ENCODE measurements at places on chromosomes 7 and 10. TPM values are rescaled to one million over a fixed set of nuclear protein-coding genes. Genes with fewer than 3 reads are reported as not detected.

- no peak for DNase-seq
These were observed 49.6 kb upstream of the COBL start for GRCh38 chr7:51366172-51366728.

DNA sequence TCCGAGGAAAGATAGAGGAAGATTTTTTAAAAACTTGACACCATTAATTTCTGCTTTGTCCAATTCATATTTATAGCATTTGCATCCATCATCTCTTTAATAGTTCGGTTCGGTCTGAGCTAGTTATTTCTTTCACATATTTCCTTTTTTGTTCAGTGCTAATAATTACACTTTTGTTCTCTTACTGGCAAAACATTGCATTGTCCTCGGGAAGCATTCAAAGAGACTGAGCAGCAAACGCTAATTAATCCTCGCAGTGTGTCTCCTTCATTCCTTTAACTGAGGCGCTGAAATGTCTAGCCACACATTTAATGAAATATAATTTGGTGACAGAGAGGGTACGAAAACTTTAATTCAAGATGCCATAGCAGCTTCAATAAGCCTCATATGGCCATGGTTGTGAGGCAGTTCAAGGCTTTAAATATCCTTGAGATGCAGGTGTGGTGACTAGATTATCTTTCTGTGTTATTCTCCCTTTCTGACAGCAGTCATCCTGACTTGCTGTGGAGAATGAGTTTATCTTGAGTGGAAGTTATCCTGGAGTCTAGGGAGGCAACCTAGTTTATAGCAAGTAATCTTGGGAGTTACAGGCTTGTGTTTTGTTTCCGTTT, 431.4 kb downstream of the SDK1 start:
- no peak for DNase-seq

POLD2 gene
- 186 TPM for total RNA-seq

DNA sequence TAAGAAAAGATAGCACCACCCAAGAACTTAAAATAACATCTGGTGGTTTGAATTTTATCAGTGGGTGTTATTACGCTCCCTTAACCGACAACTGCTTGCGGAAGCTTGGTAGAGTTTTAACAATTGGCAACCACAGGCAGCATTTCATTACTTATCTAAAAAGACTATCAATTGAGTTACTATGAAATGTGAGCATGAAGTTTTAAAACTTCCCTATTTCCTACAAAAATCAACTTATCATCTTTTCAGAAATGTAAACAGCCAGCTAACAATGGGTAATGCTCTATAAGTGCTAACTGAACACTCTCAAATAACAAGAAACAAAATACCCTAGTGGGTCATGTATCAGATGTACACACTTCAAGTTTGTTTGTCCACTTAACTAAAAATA, 68.8 kb downstream of the OSBPL3 start:
- no peak for DNase-seq

GRCh38 chr7:93378131-93378760, 146.1 kb downstream of the VPS50 start:
- DNase-seq: no peak

DNA sequence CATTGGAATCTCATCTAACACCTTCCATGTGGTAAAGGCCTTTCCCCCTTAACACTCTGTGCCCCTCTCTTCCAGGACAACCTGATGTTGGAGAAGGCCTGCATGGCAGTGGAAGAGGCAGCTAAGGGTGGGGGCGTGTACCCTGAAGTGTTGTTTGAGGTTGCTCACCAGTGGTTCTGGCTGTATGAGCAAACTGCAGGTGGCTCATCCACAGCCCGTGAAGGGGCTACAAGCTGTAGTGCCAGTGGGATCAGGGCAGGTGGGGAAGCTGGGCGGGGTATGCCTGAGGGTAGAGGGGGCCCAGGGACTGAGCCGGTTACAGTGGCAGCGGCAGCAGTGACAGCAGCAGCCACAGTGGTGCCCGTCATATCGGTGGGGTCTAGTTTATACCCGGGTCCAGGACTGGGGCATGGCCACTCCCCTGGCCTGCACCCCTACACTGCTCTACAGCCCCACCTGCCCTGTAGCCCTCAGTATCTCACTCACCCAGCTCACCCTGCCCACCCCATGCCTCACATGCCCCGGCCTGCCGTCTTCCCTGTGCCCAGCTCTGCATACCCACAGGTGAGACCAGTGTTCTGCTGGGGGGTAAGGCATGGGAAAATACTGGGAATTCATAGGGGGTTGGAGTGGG, 12.4 kb downstream of the NDST2 start:
- DNase-seq: no peak

DNA sequence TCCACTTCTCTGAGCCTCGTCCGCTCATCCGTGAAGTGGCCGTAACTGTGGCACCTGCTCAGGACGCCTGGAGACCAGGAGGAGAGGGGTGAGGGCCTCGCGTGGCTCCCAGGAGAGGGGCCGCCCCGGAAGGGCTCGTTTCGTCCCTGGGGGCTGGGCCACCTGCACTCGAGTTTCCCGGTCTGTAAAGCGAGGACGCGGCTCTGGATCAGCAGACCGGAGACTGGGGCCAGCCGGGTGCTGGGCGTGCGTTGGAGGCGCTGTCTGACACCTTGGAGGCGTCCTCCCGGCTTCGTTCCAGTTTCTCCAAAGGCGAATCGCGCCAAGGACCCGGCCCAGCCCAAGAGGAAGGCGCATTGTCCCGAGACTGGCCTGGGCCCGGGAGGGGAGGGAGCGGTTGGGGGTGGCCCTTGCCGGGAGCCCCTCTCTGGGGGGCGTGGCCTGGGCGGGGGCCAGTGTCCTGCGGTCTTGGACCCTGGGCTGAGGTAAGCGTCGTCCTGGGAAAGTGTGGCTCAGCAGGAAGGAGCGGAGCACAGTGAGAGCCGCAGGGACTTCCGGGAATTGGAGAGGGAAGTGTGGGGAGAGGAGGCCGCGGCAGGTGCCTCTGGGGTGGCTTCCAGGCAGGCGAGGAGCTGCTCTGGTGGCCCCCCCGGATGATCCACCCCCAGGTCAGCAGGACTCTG, 89.6 kb downstream of the FOXL3 start:
- DNase-seq: no peak

DNA sequence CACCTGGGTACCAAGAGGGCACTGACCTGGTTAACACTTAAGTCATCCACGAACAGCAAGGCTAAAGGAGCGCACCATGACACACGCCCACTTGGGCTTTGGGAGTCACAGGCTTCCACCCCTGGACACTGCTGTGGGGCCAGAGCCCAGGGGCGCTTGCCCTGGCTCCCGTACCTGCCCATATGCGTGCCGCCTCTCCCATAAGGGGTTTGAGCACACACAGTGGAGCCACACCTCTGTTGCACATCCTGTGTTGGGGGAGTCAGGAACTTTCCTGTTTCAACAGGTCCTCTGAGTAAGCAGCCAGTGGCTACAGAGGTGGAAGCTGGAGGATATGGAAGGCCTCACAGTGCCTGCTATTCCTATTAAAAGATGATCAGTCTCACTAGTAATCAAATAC, 152.0 kb downstream of the REEP3 start:
- DNase-seq: no peak

BHLHA15 gene
- 0.74 TPM for total RNA-seq

- no peak for DNase-seq
These were observed 165.2 kb upstream of the CDCA7L start for GRCh38 chr7:22110881-22111280.

TMEM236 gene
- total RNA-seq: not detected

- no peak for DNase-seq
These were observed 5.8 kb upstream of the IFRD1 start for GRCh38 chr7:112444505-112444904.

GRCh38 chr7:97064972-97065587, 40.4 kb upstream of the DLX5 start:
- DNase-seq: no peak

- no peak for DNase-seq
These were observed 16.8 kb downstream of the UBE2D4 start for GRCh38 chr7:43942997-43943396.

DNA sequence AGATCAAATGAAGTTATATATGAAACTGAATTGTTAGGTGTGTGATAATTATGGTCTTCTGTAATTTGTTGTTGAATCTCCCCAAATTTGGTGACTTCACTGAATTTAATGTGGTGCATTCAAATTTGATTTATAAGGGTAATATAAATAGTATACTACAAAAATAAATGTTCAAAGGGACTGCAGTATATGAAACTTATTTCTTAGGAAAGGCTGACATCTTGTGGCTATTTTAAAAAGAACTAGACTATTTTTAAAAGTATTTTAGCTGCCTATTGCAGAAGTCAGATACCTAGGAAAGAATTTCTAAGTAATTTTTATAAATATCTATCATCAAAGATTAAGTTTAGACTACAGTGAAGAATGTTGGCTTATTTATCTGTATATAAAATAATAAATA, 36.6 kb downstream of the ATRNL1 start:
- DNase-seq: no peak

DNA sequence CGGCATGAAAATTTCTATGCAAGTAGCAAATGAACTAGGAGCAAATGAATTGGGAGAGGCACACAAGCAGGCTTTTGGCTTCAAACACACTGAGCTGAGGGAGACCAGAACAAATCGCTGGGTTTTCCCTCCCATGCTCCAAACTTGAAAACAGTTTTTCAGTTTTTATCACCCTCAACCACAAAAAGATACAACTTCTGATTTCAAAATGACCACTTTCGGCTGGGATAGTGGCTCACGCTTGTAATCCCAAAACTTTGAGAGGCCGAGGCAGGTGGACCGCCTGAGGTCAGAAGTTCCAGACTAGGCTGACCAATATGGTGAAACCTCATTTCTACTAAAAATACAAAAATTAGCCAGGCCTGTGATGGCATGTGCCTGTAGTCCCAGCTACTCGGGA, 9.0 kb upstream of the CHUK start:
- no peak for DNase-seq

FZD1 gene
- 2.3 TPM for total RNA-seq

KIN gene
- total RNA-seq: 13.0 TPM

- no peak for DNase-seq
These were observed 124.6 kb upstream of the RSU1 start for GRCh38 chr10:16941870-16942269.

DNA sequence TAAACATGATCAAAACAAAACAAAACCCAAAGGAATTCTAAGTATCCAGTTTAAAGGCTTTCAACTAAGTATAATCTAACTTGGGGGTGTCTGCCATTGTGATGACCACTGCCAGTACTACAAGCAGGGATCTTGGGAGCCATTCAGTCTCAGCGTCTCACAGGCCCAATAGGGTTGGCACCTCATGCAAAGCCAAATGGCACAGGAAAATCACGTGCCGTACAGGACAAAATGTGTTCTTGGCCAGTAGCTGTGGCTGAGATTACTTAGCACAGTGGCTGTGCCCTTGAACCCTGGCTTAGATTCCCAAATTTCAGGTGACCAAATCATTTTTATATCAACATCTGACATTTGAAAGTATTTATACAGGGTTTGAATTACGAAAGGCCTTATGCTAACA, 50.0 kb downstream of the DLD start:
- no peak for DNase-seq

All from MG63 (cell line).